Bronchial epithelial cell (primary cell): ENCODE measurements at places on chromosomes 11 and 22.

DNA sequence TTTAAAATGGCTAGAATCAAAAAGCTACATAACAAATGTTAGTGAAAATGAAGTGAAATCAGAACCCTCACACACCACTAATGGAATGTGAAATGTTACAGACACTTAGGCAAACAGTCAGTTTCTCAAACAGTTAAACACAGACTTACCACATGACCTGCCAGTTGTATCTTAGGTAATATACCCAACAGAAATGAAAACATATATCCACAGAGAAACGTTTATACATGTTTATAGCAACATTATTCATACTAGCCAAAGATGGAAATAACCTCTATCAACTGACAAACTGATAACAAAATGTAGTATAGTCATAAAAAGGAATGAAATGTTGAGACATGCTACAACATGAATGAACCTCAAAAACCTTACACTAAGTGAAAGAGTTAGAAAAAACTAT, 131.5 kb upstream of the TRPC6 start:
- DNase-seq: peak; percentile 95

DNA sequence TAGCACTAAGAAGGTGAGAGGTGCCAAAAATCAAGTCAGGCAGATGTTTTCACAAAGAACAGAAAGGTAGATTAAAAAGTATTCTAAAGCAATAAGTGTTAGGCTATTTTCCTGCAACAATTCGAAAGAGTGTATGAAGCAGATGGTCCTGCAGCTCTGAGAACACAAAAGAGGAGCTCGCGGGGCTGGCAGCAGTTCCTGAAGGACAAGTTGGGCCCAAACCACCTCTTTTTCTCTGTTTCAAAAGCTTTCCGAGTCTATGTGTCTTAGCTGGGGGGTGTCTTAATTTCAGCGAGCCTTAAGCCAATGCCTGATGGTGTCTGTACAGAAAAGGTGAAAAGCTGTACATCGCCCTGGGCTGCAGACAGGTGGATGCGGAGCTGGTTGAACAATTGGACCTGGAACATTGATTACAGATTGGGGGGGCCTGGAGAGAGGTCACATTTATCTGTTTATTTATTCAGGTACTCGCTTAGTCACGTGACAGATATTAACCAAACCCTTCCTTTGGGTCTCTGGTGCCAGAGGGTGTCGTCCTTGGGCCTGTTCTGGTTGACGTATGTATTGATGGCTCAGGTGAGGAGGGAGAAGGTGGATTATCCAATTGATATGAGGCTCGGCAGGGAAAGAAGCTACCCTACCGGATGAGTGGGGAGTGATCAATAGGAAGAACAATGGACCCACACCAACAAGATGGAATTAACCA, 24.7 kb downstream of the GRIK4 start:
- DNase-seq: no peak

- DNase-seq: no peak
Measured at GRCh38 chr11:123905826-123906225, 3.9 kb downstream of the OR8D4 start.

- DNase-seq: no peak
Measured at GRCh38 chr11:9219115-9219514, 46.0 kb downstream of the DENND5A start.

GRCh38 chr11:80144897-80145594, 704.2 kb upstream of the TENM4 start:
- no peak for DNase-seq

GRCh38 chr11:130670200-130670599, 221.8 kb downstream of the ADAMTS15 start:
- no peak for DNase-seq

- DNase-seq: no peak
Measured at GRCh38 chr11:73209892-73210291, 8.2 kb upstream of the P2RY2 start.

- no peak for DNase-seq
Measured at GRCh38 chr11:12122083-12122482, 11.7 kb downstream of the MICAL2 start.

DNA sequence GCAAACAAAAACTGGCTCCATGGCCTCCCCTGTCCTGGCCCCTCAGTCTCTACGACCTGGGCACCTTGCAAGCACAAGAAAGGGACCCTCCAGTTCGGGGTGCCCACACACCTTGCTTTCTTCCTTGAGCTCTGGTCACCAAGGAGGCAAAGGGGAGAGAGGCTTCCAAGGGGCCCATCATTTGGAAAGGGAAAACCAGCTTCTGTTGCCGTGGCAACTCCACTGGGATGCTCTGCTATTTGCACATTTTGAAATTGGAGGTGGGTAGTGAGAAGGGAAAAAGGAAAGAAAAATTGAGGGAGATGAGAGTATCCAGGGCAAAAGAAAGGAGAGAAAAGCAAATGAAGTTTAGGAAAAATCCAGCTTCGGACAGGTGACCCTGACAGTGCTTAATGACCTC, 388.4 kb downstream of the SHANK2 start:
- DNase-seq: no peak

- DNase-seq: no peak
Measured at GRCh38 chr22:43407591-43407990, 4.2 kb upstream of the MPPED1 start.

GRCh38 chr11:131977231-131977630, 606.8 kb downstream of the NTM start:
- DNase-seq: peak; percentile 89

- no peak for DNase-seq
Measured at GRCh38 chr11:121352251-121352891, 59.8 kb downstream of the SC5D start.

GRCh38 chr11:73361953-73362776, 14.0 kb upstream of the RELT start:
- DNase-seq: no peak

DNA sequence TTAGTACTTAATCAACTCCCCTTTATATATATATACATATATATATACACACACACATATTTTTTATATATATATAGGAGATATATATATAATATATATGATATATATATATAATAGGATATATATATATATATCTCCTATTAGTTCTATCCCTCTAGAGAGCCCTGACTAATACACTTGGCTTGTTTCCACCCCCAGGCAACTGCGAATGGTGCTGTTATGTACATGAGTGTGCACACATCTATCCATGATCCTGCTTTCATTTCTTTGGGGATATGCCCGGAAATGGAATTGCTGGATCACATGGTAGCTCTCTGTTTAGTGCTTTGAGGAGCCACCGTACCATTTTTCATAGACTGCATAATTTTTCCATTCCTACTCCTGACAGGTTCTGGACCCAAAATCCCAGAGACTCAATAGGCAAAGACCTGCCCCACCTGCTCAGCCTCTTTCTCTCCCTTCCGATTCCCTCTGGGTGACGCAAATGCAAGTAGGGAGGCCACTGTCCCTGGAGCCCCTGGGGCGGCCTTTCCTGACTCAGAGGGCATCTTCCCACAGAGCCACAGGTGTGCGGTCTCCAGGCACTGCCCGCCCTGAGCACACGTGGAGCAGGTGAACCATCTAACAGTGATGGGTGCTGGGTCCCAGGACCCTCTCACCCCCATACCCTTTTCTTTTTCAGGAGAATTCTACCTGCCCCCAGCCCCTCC, 12.0 kb downstream of the FGF3 start:
- peak; percentile 26 for DNase-seq

GRCh38 chr11:34493468-34493867, 20.1 kb downstream of the ELF5 start:
- DNase-seq: no peak

- DNase-seq: no peak
Measured at GRCh38 chr22:31911565-31912406, 32.5 kb upstream of the YWHAH start.

GRCh38 chr11:61194169-61194671, 9.1 kb upstream of the PGA3 start:
- no peak for DNase-seq

GRCh38 chr22:19874307-19875060, 19.8 kb upstream of the GNB1L start:
- DNase-seq: peak; percentile 66

DNA sequence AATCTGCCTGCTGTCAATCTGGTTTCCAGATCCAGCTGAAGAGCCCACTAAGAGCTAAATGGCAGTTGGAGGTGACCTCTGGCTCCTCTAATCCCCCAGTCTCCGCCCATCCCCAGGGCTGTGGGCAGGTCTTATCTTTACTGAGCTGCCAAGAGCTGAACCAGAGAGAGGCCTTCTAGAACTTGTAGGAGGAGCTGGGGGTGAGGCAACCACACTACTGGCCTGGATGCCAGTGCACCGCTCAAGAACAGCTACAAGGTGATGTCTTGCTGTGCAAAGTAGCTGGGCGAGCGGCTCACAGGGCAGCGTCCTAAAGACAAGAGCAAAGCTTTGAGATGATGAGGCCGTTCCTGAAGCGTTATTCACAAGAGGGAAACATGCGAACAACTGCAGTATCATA, 374.6 kb downstream of the CTTN start:
- no peak for DNase-seq

DNA sequence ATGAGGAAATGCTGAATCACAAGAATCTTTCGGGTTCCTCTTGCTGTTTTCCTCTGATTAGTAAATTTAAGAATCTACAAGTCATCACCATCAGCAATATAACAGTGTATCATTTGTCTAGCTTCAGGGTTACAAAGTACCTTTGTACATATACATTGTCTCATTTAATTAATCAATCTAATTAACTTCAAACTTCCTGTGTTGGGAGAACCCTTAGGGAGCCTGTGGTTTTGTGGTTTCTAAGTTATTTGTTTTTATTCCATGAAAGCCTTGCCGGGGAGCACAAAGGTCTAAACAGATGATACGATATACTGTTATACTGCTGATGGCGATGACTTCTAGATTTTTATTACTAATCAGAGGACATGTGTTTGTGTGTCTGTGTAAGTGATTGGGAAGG, 41.0 kb downstream of the TIMP3 start:
- no peak for DNase-seq

DNA sequence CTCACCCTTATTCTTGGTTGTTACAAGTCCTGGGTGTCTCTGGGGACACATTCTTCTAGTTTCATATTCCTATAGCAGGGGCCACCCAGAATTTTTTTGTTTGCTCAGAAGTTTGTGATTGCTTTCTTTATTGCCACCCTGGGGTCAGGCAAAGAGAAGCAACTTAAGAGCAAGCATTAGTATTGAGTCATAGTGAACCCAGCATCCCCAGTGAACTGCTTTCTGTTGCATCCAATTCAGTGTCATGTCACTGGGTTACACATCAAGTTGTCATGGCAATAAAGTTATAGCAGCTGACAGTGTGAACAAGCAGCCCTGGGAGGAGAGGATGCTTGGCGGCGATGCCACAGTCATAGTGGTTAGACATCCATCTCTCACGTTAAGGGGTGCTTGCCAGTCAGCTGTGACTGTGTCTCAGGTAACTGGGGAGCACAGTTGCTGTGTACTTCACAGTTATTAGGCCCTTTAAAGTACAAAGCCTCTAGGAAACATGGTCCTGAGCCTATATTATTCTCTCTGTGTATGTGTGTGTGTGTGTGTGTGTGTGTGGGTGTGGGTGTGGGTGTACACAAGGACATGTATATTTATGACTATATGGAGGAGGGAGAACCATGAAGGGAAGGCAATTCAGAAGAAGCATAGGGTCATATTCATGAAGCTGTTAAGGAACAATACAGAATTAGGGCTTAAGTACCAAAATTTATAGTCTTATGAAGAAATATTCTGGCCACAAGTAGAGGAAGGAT, 52.5 kb downstream of the TRIM44 start:
- peak; percentile 5 for DNase-seq

- DNase-seq: peak; percentile 48
Measured at GRCh38 chr11:66100272-66101065, 30.4 kb downstream of the PACS1 start.

DNA sequence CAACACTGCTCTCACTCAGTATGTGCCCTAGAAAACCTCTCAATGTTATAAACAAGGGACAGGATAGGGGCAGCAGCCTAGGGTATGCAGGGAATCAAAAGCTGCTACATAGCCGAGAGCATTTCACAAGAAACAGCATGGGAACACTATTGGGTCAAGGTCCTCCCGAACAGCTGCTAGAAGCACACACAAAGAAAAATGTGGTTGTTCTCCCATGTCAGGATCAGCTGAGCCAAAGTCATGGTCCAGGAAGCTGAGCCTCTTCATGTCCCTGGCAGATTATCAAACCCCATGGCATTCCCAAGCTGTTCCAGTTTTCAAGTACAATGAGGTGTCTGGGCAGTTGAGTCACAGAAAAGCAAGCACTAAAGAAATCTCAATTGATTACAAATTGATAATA, 21.0 kb upstream of the GDPD4 start:
- DNase-seq: no peak

DNA sequence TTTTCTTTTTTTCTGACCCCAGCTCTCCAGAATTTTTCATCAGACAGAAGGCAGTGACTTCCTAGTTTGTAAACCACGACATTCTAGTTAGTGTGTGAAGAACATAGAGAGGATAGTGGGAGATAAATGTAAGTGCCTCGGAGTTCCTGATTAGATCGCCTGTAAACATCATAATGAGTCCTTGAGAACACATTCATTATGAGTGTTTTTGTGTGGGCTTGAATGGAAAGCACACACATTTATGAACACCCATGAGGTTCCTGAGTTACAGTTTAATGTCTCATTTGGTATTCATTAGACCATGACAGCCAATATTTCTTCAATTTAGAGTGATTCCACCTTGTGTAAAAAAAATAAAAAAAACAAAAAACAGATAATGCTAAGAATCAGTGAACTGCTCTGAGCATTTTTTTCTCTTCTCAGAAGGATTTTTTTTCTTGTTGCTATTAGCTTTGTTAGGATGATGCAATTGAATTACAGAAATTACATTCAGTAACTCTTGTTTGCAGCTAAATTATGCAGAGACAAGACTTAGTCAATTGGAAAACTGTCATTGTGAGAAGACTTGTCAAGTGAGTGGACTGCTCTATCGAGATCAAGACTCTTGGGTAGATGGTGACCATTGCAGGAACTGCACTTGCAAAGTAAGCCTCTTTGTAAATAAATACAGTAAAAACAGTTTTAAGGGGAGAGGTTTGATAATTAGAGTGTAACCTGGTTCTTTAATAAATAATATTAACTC, 257.6 kb downstream of the NELL1 start:
- no peak for DNase-seq

- DNase-seq: no peak
Measured at GRCh38 chr22:17726928-17727897, 47.1 kb downstream of the BID start.

GRCh38 chr11:95443386-95443785, 212.4 kb upstream of the SESN3 start:
- no peak for DNase-seq

GRCh38 chr11:19711911-19712280, 741 bp upstream of the NAV2 start:
- peak; percentile 23 for DNase-seq

DNA sequence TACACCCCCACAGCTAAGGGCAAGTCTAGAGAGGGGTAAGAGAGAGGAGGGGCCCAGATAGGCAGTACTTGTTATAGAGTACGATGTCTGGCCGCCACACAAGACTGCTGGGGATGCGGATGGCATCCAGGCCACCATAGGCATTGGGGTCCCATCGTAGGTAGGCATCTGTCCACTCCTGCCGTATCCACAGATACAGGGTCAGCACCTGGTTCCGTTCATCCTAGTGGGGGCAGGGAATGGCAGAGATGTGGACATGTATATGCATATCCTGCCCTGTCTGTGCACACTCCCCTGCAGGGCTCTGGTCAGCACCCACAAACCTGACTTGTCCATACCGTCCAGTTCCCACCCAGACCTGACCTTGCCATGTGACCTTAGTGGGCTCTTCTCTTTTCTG, 2.1 kb downstream of the CHRNA10 start:
- DNase-seq: no peak

- peak; percentile 76 for DNase-seq
Measured at GRCh38 chr11:47241841-47242301, 6.7 kb downstream of the ACP2 start.

GRCh38 chr11:2929950-2930703, 907 bp upstream of the PHLDA2 start:
- peak; percentile 55 for DNase-seq
